Stimulated activated CD8-positive, alpha-beta memory T cell treated with anti-CD3 and anti-CD28 coated beads, Interleukin-4, amount 100 ng/mL, for 1 hour (primary cell): ENCODE measurements at places on chromosomes 6 and 20.

DNA sequence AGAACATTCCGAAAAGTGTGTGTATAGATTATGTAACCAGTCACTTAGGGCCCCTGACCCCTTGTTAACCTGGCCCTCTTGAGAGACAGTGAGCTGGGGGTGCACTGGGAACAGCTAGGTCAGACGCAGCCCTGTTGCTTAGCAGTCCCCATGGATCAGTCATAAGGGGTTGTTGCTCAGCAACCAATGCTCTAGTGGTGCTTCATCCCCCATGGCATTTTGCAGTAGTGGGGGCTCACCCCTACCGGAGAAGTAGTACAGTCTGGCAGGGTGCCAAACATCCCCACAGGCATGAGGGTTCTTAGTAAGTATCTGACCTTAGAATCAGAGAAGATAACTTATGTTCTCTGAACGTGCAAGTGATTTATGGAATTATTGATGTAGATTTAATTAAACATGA is 12.3 kb downstream of the PKIB start:
- no peak for DNase-seq

DNA sequence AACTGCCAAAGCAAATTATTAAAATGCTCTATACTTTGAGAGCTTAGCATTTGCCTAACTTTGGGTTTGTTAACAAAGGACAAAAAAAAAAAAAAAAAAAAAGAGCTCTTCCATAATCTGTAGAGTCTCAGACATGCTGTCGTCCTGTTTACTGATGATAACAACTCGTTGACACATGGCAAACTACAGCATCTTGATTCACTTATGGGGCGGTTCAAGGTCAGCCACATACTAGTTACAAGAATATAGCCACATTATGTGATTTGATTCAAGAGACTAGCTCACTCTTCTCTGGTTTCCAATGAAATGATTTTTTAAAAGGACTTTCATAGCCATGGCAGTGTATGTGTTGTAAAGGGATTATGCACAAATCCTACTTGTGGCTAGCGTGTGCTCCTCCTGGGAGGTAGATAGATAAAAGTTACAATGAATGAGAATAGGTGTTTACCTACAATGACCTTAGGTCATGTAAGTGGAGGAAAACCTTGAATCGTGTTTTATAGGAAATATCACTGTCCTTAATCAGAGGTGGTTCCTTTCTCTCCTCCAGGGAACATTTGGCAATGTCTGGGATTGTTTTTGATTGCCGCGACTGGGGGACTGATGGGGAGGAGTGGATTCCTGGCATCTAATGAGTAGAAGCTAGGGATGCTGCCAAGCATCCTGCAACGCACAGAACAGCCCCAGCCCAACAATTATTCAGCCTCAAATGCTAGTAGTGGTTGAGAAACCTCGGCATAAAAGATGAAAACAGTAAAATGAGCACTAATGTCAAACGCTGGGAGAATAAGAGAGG is 969.2 kb upstream of the SLC35B3 start:
- DNase-seq: no peak

DNA sequence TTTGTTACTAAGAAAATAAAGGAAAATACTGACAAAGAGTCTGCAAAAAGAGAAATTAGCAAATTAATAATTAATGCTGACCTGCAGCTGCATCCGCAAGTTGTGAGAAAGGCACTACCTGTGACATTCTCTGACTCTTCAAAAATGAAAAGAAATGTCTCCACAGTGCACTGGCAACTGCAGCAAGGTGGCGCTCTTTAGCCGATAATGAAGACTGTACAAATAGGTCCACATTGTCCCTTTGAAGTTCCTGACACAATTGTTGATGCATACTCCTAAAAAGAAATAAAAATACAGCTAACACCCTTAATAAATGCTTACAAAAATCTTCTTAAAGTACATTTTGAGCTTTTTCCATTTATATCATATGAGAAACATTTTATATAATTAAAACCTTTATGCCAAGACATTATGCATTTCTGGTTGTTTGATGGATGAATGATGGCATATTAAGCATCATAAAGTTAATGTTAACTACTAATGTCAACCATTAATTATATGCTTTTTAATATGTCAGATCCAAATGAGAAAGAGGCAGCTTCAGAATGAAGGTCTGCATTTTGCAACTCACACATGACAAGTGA is 96.5 kb downstream of the MMS22L start:
- peak; percentile 3 for DNase-seq

DNA sequence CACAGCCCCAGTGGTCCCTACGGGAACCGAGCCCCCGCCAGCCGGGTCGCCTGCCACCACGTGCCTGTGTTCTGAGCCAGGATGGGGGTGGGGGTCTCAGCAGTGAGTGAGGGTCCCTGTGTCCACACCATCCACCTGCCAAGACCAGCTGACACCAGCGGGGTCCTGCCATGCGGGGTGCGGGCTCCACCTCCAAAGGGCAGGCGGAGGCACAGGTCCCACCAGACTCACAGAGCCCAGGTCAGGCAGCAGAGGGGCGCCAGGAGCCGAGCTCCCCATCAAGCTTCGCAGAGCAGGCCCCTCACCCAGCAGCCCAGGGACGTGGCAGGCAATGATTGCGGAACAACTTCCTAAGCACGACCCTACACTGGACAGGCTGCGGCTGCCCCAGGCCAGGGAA is 50.5 kb downstream of the KCNQ2 start:
- DNase-seq: no peak

- no peak for DNase-seq
Measured at GRCh38 chr6:82461536-82461935, 97.9 kb downstream of the TPBG start.

GRCh38 chr6:73233048-73233447 is 7.8 kb upstream of the KHDC1L start:
- DNase-seq: no peak

DNA sequence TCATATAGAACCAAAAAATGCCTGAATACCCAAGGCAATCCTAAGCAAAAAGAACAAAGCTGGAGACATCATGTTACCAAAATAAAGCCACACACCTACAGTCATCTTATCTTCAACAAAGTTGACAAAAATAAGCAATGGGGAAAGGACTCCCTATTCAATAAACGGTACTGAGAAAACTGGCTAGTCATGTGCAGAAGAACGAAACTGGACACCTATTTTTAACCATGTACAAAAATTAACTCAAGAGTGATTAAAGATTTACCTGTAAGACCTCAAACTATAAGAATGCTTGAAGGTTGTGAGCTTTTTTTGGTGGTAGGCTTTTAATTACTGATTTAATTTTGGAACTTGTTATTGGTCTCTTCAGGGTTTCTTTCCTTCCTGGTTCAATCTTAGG is 236.0 kb upstream of the DEFB112 start:
- no peak for DNase-seq
